Cardiac ventricle fibroblast (primary cell): ENCODE measurements at places on chromosomes 12 and 14. TPM values are rescaled to one million over a fixed set of nuclear protein-coding genes. Genes with fewer than 3 reads are reported as not detected.

Gene PTHLH
- total RNA-seq: 0.20 and 0.56 TPM in 2 replicates

Gene RTL1
- total RNA-seq: not detected in 2 replicates

Gene TSPAN11
- total RNA-seq: 0.44 and 2.1 TPM in 2 replicates

Gene TNFAIP2
- 43.3 and 69.3 TPM in 2 replicates for total RNA-seq

Gene FBLN5
- 124 and 131 TPM in 2 replicates for total RNA-seq

Gene LRIG3
- total RNA-seq: 17.5 and 20.3 TPM in 2 replicates

Gene GSG1
- 0.34 and 1.5 TPM in 2 replicates for total RNA-seq

Gene GZMH
- not detected in 2 replicates for total RNA-seq

Gene RAB35
- 15.2 and 18.4 TPM in 2 replicates for total RNA-seq
